Esophagus muscularis mucosa (tissue), 4 donors: ENCODE measurements at places on chromosomes 12 and 14. TPM values are rescaled to one million over a fixed set of nuclear protein-coding genes. Genes with fewer than 3 reads are reported as not detected.

Gene MFAP5
- total RNA-seq: 252 TPM

Gene CLEC7A
- 1.7 TPM for total RNA-seq

Gene SYT1
- 10.0 TPM for total RNA-seq

Gene TRHDE
- 0.33 TPM for total RNA-seq

DNA sequence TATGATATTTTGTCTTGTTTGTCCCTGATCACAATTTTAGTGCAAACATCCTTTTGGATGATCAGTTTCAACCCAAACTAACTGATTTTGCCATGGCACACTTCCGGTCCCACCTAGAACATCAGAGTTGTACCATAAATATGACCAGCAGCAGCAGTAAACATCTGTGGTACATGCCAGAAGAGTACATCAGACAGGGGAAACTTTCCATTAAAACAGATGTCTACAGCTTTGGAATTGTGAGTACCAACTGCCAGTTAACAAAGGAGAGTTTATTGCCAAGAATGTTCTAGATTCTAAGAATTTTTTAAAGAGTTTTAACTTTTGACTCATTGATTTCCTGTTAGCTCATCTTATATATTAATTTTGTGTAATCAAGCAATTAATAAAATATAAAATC is 55.4 kb downstream of the IRAK3 start:
- DNase-seq: no peak

- DNase-seq: peak; percentile 94
Observed at GRCh38 chr14:22848351-22849164, 12.2 kb downstream of the MMP14 start.

DNA sequence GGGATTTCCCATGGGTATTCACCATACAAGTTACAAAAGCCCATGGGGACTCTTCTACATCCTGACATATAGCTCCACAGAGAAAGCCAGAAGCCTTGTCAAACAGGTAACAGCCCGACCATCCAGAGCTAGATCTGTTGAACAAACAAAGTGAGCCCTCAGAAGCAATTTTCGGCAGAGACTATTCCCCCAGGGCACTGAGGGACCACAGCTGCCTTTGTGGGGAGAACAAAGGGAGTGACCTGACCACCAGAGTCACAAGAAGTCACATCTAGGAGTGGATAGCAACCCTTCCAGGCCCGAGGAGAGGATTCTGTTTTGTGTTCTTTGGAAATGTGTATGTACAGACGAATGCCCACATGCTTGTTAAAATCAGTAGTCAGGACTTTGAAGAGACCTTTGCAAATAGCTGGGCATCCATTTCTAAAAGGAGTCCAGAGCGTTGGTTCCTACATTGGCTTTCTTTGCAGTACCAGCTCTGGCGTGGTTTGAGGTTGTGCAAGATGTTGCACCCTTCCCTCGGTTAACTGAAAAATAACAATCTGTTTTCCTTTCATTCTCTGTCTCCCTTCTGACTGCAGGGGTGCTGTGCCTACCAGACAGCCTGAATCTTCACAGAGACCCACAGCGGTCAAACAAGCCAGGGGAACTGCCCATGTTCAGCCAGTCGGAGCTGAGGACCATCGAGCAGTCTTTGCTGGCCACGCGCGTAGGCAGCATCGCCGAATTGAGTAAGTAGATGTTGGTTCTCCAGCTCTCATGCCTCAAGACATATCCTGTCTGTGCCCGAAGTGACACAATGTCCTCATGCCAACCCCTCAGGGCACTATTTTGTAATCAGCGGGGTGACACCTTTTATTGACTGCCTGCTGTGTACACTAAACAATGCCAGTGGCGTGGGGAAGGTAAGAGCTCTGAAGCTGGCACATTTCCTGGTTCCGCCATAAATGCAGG is 165.4 kb upstream of the PWP1 start:
- DNase-seq: peak; percentile 62

DNA sequence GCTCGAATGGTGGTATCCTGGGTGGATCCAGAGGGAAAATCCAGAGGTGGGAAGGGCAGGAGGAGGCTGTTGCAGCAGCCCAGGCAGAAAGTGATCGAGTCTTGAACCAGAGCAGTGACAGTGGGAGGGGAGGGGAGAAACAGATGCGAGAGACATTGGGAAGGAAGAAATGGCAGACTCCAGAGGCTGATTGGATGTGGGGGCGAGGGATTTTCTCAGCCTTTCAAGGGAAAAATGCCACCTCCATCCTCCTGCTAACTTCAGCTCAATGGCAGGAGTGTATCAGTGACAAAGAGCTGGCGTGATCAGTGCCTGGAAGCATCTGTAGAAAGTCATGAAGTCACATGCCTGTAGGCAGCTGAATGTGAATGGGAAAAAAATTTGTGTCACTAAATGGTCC is 38.6 kb upstream of the NRXN3 start:
- DNase-seq: no peak

DNA sequence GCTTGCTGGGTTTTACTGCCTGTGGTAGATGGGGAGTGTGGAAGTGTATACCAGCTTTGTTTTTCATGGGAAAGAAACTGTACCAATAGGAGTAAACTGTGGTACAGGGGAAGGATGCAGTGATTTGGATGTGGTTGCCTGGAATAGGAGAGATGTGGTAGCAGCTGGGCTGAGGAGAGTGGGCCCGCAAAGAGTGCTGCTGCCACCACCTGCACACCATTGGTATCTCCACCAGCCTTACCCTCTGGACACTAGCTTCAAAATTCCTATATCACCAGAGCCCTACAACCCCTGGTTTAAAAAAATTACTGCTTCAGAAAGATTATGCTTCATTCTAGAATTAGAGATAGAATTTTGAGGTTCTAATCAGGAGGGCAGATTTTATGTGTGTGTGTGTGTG is 53.6 kb downstream of the AKAP6 start:
- no peak for DNase-seq

- no peak for DNase-seq
Observed at GRCh38 chr14:56592746-56593544, 13.3 kb downstream of the TMEM260 start.

- no peak for DNase-seq
Observed at GRCh38 chr12:32462908-32463307, 63.5 kb downstream of the FGD4 start.

DNA sequence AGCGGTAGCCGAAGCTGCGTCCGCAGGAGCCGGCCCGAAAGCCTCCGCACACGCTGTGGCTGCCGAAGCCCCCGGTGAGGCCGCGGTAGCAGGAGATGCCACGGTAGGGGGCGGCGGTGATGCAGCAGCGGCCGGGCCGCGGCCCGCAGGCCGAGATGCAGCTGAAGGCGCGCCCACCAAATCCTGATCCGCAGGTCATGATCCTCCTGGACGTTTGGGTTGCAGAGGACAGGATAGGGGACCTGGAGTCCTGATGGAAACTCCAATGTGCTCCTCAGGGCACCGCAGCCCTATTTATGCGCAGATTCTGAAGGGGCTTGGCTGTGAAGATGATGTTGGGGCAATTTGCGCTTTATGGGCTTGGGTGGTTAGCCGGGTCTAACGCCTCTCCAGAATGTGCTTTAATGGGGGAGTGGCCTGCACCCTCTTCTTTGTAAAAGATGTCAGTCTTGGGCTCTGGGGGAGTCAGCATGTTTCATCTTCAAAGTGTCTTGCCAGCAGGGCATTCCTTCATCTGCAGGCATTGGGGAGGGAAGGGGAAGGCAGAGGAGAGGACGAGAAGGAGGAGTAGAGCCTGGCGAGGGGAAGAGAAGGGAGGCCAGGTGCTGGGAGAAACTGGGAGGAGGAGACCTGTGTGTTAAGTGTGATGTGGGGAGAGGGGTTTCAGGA is at the start of gene KRT81:
Gene KRT81 (minus strand): TSS at position 268 of the 669 bp plus-strand sequence. CDS start 69 bp downstream, at position 199.
- DNase-seq: no peak

DNA sequence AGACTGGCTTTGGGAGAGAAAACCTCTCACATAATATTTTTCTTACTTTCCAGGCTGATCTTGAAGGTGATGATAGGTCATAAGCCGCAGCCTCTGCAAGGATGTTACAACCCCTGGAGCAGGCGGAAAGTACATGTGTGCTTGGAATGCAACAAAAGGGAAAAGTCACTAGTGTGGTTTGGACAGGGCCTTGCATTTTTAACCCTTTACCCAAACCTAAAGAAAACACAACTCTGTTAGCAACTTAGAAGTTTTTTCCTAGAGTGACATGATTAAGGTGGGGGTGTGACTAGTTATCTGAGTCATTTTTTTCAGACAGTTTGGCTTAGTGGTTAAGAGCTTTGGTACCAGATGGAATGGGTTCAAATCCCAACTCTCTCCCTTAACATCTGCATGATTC is 97.0 kb downstream of the TMEM30B start:
- no peak for DNase-seq

DNA sequence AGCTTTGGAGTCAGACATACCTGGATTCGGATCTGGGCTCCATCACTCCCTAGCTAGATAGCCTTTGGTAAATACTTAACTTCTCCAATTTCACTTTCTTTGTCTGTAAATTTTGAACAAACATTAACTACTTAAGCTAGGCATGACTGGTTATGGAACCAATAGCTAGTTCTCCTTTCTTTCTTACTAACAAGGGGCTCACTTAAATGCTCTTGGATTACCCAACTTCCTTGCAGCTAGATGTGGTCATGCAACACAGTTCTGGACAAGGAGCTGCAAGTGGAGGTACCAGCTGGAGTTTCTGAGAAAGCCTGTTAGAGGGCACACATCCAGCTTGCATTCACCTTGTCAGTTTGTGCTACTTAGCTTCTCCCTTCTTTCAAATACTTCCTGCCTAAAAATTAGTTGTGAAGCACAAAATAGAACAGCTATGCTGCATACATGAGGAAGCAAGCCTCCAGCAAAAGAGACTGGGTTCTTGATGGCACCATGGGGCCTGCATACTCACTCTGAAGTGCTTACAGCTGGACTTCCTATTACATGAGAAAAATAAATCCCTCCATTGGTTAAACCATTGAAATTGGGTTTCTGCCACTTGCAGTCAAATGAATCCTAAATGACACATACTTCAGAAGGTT is 210.1 kb upstream of the EEA1 start:
- no peak for DNase-seq
